A172 (cell line): ENCODE measurements at places on chromosomes 3 and 15.

GRCh38 chr3:189964623-189965332, 155.9 kb downstream of the P3H2 start:
- DNase-seq = no peak

DNA sequence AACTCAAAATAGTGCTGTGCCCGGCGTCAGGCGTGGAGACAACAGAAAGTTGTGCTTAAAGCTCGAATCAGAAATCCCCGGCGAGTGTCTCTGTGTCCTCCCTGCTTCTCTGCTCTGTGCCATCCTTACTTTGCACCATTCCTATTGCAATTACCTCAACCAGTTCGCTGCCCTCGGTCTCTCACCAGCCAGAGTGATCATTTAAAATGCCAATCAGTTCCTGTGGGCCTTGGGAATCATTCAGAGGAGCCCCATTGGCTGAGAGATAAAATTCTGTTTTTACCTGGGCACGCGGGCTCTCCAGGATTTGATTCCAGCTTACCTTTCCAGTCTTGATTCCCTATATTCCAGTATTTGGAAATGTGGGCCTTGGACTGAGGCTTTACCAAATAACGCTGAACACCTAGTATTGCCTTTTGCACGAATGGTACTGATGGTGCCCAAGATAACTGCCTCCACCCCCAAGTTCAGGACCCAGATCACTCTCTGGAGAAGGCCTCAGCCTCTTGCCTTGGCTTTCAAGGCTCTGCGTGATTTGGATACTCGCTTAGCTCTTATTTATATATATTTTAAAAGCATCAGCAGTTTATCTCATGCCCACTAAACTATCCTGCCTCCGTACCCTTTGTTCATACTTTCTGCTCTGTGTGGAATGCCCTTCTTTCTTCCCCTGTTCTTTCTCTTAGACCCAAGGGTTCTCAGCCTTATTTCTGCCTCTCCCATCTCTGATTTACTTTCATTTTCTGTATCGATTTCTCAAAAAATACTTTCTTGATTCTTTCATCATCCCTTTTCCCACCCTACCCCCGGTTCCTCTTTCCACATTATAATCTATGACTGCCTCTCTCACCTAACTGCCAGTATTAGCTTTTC, 863 bp downstream of the PSMA4 start:
- peak; percentile 2 for DNase-seq

DNA sequence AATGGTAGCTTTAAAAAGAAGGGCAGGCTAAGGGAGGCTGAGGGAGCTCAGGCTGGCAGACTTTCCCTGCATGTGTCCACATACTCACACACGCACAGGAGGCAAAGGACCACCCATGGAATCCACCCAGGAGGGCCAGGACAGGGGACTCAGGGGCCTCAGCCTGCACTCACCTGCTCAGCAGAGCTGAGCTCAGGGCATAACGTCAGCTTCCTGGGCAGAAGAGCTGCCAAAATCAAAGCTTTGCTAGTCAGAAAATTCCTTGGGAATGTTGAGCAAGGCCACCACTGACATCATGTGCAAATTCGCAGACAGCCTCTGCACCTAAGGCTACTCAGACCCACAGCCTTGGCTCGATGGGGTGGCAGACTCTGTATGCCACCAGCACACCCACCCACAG, 16.4 kb upstream of the ALAS1 start:
- no peak for DNase-seq

GRCh38 chr3:42608581-42608980, 8.1 kb downstream of the NKTR start:
- no peak for DNase-seq

DNA sequence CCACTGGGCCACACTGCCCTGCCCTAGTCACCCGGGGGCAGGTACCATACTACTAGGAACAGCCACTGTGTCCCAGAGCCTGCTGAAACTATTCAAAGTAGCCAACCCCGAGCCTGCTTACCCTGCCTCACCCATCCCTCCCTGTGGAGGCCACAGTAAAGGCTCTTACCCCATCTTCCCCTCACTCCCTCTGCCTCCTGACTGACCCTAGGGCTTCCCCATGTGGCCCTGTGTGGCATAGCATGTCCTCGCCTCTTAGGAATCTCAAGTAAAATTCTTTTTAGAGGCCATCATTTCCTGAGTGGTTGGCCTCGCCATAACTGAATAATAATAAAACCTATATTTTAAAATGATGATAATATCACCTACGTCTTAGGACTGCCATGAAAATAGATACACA, 112.2 kb upstream of the SLC6A11 start:
- DNase-seq = peak; percentile 53

DNA sequence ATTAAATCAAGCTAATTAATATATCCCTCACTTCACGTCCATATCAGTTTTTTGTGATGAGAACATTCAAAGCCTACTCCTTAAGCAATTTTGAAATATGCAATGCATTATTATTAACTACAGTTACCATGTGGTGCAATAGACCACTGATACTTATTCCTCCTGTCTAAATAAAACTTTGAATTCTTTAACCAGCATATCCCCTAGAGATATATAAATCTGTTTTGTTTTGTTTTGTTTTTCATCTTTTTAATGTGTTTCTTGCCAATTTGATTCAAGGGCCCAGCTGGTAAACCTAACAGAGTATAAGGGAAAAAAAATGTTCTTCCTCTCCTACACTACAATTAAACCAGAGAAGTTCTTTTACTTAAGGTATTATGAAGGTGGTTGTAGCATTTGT, 524.2 kb downstream of the NAALADL2 start:
- no peak for DNase-seq

- no peak for DNase-seq
Measured at GRCh38 chr15:74657846-74658245, 38.0 kb downstream of the EDC3 start.

DNA sequence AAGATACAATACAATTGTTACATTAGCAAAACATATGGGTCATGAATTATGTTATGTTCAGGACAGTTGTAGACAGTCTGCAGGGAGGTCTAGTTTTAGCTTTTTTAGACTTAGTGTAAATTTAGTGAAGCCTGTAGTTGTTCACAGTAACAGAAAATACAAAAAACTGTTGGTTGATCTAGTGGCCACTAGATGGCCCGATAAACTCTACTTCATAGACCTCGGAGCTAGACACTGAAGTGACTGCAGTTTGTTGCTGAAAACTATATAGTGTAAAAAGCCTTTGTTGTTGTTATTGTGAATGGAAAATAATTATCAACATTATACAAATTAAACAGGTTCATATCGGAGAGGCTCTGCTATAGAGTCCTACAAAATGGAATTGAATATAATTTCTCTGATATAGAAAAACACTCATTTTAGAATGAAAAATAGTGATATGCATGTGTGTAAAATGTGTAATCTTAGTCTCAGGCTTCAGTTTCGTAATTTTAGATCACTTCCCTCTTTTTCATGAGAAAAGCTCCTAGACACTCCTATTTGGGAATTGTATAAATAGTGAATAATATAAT, 18.3 kb downstream of the MAGEL2 start:
- peak; percentile 13 for DNase-seq

DNA sequence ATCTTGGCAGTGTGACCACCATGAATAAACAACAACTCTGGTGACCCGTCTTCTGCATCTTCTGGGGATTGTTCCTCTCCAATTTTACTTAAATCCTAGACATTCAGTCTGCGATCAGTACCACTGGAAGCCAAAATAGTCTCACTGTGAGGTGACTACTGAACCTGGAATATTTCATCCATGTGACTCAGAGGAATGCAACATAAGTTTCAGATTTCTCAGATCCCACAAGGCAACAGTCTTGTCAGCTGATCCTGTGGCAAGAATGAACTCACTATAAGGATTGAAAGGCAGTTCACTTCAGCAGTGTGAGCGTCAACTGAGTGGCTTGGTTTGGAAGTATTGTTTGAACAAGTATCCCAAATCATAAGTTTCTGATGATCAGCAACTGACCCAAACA, 13.2 kb downstream of the NSUN3 start:
- peak; percentile 6 for DNase-seq

- DNase-seq = peak; percentile 84
Measured at GRCh38 chr3:25156626-25157025, 271.4 kb upstream of the RARB start.

- no peak for DNase-seq
Measured at GRCh38 chr3:184685646-184686045, 26.2 kb downstream of the MAGEF1 start.

- DNase-seq = no peak
Measured at GRCh38 chr3:75981401-75981800, 196.1 kb upstream of the ZNF717 start.

DNA sequence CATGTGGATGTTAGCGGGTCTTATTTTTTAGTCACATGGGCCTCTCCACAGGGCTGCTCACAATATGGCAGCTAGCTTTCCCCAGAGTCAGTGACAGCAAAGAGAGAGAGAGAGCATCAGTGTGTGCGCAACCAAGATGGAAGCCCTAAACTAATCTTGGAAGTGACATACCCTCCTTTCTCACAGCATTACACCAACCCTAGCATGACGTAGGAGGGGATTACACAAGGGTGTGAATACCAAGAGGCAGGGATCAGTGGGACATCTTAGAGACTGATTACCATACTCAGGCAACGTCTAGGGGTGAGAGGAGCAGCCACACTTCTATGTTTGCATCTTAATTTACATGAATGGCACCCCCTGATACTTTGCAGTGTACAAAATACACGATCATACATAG, 3.5 kb upstream of the UBE2E2 start:
- no peak for DNase-seq

- DNase-seq = no peak
Measured at GRCh38 chr3:130932979-130933378, 39.1 kb downstream of the ATP2C1 start.

GRCh38 chr15:44427756-44428724, 611 bp downstream of the CTDSPL2 start:
- DNase-seq = peak; percentile 11

DNA sequence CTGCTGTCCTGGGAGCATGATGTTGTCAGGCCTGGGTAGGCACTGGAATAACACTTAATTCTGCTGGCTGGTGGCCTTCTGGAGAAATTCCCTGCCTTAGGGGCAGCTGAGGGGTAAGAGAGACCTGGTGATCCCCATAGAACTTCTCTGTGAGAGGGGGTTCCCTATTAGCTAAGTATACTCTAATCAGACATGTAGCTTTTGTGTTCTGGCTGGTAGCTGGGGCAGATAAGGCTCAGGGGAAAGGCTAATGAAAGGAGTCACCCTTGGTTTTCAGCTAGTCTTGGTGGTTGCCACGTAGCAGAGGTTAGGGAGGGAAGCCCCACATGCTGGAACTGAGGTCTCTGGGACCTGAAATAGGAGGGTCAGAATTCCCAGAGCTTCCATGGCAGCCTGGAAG, 952 bp upstream of the HDDC3 start:
- no peak for DNase-seq

DNA sequence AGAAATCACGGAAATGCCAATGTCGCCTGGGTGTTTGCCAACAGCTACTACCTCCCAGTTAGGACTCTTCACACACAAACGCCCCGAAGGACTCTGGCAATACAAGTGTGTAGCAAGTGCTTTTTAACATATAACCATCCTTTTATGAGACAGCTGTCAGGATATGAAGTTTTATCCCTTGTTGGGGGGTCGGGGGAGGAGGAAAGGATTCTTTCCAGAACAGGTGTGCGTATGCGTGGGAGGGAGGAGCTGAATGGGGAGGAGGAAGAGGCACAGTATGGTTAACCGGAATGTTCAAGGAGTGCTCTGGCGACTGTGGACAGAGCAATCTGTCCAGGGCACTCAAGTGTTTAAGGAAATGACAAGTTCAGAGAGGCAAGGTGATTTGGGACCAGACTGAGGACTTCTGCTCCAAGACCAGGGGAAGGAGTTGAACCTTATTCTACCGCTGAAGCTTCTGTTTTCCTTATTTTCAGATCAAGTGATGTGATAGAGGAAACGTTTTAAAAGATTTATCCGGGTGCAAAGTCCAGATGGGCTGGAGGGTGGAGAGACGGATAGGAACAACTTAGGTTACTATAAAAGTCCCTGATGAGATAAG, 1.3 kb downstream of the TSPAN3 start:
- no peak for DNase-seq

GRCh38 chr3:61772456-61772855, 211.1 kb downstream of the PTPRG start:
- no peak for DNase-seq
